Activated T-cell treated with anti-CD3 and anti-CD28 coated beads, Interleukin-2, amount 50 U/mL, for 4 hours (primary cell): ENCODE measurements at places on chromosomes 1 and 21. TPM values are rescaled to one million over a fixed set of nuclear protein-coding genes. Genes with fewer than 3 reads are reported as not detected.
A peak's percentile ranks its signal among the peaks of the same experiment; 100 is the strongest.

The AQP10 gene
- total RNA-seq: not detected

The GIPC2 gene
- total RNA-seq: 0.11 TPM

GRCh38 chr21:41250519-41250918 lies 66.1 kb upstream of the FAM3B start:
- DNase-seq: no peak

DNA sequence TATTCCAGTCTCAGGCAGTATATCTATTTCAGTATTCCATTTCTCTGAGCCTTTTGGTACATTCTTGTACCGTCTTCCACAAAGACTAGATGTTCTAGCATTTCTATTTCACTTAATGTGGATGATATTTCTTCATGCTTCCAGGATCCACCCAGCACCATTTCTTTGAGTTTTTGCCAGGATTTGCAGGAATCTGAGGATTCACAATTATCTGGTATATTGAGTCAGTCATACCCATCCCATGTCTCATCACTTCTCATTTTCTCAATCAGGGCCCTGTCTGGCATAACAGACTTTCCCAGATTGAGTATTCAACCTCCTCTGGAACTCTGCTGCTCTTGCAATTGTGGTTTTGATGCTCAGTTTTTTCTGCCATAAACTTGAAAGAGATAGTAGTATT lies 20.9 kb upstream of the COL11A1 start:
- no peak for DNase-seq

The AK4 gene
- 15.9 TPM for total RNA-seq

GRCh38 chr1:230632273-230632873 lies 9.9 kb upstream of the COG2 start:
- DNase-seq: no peak

DNA sequence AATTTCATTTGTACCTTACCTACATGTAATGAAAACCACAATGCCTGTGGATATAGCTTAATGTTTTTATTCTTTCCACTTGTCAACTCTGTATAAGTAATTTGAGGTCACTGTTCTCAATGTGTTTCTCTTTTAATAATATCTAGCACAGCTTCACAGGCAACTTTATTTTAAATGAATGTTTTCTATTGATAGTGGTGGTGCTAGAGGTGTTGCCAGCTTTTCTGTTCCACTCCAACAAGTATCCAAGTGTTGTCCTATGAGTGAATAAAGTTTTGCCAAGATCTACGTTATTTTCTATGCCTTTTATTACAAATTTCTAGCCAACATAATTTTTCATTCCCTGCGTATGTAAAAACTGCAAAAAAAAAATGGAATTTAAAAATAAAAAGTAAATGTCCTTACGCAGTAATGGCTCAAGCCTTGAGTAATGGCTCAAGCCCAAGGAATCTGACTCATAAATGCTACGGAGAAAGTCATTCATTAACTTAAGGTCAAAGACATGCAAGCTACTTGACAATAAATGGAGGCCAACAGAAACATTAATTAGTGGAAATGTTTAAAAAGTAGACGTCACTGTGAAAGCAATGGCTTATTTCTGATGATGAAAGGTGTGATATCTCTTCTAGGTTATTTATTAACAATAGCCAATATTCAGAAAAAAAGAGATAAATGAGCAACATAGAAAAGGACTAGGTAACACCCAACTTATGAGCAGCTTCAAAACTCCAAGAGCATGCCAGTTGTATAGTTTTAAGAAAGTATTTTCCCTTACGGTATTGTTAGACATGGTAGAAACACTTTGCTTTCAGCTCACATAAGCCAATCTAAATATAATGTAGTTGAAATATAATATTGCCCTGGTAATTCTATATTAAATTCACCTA lies 71.4 kb downstream of the SLC44A5 start:
- DNase-seq: no peak

DNA sequence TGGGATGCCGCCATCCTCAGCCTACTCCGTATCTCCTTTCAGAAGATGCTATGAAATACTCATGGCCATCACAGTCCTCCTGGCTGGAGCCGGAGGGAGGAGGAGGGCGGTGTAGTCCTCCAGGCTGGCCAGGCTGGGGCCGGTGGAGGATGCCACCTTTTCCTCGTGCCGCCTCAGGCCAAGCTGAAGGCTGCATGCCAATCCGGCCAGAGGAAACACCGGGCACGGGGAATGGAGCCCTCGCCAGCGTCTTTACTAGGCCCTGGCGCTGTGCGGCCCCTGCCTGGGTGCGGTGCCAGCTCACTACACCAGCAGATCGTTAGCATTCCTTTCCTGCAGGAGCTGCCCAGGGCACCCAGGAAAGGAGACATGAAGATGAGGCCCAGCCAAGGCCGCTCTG lies 70.1 kb downstream of the CASZ1 start:
- no peak for DNase-seq

- DNase-seq: no peak
Observed at GRCh38 chr1:156104065-156104810, 10.3 kb upstream of the LMNA start.

DNA sequence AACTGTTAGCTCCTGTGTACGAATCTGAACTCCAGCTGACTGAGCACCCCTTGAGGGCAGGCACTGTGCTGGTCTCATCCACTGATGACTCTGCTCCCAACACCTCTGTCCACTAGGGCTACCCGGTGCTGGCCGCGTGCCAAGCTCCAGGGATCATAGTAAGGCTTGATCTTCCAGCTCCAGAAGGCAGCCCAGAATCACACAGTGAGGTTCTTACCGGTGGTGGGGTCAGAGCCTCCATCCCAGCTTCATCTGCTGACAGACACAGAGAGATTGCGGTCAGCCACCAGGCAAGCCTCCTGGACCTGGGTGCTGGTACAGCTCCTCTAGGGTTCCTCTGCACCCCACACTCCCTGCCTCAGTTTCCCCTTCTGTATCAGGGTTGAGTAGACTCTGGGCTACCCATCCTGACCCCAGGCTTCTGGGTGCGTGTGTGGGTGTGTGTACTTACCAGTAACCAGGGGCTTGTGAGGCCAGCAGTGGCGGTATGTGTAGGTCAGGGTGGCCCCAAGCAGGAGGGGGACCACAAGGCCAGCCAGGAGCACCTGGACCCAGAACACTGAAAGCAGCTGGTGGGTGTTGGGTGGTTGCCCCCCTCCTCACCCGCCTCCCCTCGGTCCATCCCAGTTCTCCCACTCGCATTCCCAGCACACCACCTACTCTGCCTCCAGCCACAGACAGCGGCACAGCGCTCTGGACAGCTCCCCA lies 3.4 kb downstream of the TNFRSF25 start:
- DNase-seq: no peak

DNA sequence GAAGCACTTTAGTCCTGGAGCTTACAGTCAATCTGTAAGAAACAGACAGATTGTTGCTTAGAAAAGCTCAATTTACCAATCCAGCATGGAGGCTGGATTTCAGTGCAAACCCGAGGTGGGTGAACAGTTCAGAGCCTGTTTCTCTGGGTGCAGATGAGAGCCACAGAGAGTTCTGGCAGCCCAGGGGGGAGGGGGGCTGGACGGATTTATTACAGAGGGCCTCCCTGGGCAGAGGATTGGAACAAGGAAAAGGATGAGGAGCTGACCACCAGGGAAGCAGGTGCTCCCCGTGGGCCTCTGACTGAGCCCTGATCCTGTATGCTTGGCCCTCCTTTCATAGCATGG lies 38.0 kb upstream of the EPS8L3 start:
- no peak for DNase-seq

The FMO1 gene
- not detected for total RNA-seq

The SLC25A34 gene
- total RNA-seq: 2.8 TPM

DNA sequence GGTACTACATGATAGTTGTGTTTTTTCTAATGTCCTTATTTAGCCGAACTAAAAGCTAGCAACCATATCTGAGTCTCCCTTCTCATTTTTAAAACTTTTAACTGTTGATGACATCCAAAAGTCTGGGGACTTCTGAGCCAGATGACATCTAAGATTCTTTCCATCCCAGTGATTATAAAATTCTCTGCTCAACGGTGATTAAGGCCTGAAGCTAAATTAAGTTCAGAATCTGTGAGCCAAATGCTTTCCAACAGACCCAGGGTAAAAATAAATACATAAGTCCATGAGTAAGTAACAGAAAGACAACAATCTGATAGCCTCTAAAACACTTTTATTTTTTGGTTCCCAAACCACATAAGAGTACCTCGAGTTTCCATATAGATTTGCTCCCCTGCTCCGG lies 13.1 kb upstream of the PTP4A2 start:
- DNase-seq: no peak

The SMG7 gene
- 69.0 TPM for total RNA-seq

GRCh38 chr1:156754219-156754618 lies 2.7 kb upstream of the HDGF start:
- no peak for DNase-seq

The MARK1 gene
- total RNA-seq: 0.05 TPM

The TSTD1 gene
- total RNA-seq: 67.2 TPM

The SERTAD4 gene
- not detected for total RNA-seq

DNA sequence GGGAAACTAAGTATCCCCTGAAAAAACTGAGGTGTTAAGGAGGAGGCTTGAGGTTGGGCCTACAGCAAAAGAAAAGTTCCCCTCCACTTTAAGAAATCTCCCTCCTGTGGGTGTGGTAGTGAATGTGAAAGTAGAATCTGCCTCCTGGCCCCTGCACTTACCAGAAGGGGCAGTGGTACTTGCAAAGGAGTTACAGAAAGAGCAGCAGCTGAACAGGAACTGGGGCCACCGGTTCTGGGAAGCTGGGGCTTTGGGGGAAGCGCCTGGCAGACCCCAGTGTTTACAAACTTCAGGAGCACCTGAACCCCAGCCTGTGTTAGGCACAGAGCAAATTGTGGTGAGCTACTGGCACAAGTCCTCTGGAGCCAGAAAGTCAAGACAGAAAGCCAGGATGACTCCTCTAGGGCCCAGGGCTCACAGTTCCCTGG lies 250.2 kb upstream of the FGGY start:
- DNase-seq: peak; percentile 16

DNA sequence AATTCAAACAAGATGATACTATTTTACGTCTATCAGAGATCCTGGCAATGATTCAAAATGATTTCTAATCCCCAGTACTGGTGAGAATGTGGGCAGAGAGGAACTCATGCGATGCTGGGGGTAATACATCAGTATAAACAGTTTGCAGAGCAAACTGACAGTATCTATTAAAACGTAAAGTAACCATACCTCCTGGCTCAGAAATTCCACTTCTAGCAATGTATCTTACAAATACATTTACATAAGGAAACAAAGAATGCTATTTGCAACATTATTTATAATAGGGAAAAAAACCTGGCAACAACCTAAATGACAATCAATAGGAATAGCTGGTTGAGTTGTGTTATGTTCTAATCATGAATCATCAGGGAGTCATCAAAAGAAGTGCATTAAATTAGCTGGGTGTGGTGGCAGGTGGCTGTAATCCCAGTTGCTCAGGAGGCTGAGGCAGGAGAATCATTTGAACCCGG lies 15.9 kb downstream of the RCAN1 start:
- no peak for DNase-seq

DNA sequence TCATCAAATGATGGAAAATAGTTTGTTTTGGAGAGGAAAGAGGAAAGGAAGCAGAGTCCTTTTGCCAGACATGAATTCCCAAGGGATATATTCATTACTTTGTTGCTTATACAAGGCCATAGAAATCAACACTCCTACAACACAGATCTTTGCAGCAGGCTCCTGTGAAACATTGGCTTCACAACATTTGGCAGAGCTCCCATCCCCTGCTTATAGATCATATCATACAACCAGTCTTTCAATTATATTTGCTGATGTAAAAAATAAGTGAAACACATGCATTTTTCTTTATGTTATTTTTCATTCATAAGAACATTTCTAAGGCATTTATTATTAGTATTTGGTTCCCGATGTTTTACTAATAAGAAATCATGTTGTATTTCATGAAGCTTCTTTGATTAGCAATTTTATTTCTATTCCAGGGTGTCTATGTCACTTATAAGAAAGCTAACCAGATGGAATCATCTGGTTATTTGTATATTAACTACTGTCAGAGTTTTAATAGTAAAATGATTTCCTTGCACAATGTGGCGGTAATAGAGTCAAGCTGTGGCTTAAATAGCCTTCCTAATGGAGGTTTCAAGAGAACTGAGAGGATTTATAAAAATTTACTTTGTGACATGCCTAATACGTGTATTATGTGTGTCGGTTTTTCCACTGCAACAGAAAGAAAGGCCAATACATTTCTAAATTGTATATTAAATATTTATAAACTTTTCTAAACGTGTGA lies 470.3 kb upstream of the NCAM2 start:
- DNase-seq: no peak

- DNase-seq: no peak
Observed at GRCh38 chr1:153190373-153190772, 12.9 kb upstream of the LELP1 start.

The PLEKHA6 gene
- total RNA-seq: 0.61 TPM

DNA sequence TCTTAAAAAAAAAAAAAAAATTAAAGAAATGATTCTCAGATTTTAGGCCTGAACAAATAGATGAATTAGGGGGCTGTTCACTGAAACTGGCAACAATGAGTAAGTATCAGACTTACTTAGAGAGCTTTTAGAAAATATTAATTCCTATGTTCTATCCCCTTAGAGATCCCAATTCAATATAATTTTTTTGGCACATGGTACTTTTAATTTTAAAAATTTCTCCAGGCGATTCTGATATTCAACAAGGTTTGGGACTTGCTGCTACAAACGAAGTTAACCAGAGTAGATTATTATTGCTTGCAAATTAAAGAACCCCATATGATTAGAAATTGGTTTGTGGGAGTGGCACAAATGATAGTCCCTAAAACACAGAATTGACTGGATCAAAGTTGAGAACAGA lies 11.4 kb downstream of the SCMH1 start:
- DNase-seq: no peak

DNA sequence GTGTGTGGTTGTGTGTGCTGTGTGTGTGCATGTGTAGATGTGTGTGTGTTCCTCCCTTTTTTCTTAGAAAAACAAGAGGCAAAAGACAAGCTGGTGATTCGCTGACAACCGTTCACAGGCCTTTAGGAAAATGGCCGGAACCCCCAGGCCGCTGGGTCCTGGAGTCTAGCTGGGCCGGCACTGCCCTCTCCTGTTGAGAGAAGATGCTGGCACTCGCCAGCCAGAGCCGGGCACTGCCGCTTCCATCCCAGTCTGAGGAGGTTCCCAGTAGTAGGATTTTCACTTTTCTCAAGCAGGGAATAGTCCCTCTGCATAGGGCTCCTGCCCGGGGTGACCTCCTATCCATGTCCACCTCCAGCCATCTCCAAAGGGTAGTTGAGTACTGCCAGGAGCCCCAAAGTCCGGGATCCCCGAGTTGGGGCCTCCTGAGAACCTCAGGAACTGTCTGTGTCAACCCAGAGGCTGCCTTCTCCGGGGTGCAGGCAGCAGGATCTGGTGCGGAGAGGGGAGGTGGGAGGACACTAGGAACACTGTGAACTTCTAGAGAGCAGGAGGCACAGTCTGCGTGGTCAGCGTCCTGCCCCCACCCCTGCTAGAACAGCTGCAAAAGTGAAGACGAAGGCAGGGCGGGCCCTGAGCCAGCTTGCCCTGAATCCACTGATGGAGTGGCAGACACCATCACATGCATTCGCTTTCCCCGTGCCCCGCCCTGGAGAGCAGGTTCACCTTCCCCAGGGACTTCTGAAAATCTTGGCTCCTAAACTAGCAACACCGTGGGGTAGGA lies 44.1 kb upstream of the ARHGEF16 start:
- DNase-seq: no peak
